ENCODE measurements at places on chromosomes 7 and 10.
A peak's percentile ranks its signal among the peaks of the same experiment; 100 is the strongest.

GRCh38 chr10:86411281-86411841 is 44.8 kb upstream of the GRID1 start:
- peak; percentile 50 for DNase-seq

- DNase-seq = no peak
These were observed 539.5 kb downstream of the SUGCT start for GRCh38 chr7:40674316-40674715.

DNA sequence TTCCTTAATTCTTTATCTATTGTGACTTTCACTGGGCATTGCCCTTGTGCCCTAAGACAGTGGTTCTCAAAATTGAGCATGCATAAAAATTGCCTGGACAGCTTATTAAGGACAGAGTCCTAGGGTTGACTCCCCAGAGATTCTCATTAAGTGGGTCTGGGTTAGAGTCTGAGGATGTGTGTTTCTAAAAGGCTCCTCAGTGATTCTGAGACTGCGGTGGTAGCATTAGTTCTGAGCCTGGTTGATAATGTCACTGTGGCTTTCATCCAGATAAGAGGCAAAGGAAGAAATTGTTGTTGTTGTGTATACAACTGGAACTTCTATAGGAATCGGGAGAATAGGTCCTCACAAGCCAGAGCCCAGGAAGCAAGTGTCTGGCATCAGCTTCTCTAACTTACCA is 1.3 kb downstream of the IFIT2 start:
- no peak for DNase-seq

GRCh38 chr10:51244748-51245490 is 170.6 kb downstream of the PRKG1 start:
- DNase-seq = no peak

- DNase-seq = no peak
These were observed 53.9 kb downstream of the MYL10 start for GRCh38 chr7:101575168-101575567.

DNA sequence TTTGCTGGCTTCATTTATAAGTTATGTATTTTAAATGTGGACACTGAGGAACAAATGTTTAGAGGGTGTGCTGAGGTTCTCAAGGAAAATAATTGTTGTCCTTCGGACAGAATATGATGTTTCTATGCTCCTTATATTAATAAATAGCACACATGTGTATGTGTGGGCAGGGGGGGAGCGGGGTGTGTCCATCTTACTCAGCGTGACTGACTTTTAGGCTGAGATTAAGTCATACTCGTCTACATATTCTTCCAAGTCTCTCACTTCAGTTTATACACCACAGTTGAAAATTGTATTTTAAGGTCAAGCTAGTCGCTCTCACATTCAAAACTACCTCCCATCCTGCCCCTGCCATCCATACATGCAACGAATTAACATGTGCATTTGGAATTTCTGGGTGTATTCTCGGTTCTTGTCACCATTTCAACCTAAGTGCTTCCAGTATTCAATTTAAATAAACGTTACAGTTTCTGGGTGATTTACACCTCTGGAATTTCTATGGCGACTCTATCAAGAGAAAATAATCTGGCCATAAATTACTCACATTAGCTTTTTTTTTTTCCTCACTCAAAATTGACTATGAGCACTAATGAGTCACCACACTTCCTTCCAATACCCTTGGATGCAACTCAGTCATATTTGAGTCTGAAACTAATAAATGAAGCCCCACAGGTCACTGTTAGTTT is 3.3 kb downstream of the PCDH15 start:
- no peak for DNase-seq
